ENCODE measurements at places on chromosomes 6 and 20.

- no peak for DNase-seq
These were observed 17.1 kb downstream of the MRPL14 start for GRCh38 chr6:44110005-44110676.

GRCh38 chr6:66499851-66500250, 792.8 kb upstream of the EYS start:
- no peak for DNase-seq

DNA sequence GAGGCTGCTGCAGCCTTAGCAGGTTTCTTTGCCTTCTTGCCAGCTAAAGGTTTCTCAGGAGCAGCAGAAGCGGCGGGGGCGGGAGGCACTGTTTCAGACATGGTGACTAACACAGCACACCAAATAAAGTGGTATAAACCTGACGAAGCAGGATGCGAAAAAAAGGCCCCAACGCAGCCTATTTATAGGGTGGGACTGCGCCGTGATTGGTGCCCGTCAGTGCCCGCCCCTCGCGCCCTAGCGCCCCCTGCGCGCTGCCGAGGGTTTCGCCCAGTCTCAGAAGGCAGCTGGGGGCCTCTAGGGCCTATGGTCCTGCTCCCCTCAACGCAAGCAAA, 55.0 kb downstream of the TRIM38 start:
- no peak for DNase-seq

GRCh38 chr20:10113746-10114145, 79.0 kb downstream of the ANKEF1 start:
- no peak for DNase-seq

DNA sequence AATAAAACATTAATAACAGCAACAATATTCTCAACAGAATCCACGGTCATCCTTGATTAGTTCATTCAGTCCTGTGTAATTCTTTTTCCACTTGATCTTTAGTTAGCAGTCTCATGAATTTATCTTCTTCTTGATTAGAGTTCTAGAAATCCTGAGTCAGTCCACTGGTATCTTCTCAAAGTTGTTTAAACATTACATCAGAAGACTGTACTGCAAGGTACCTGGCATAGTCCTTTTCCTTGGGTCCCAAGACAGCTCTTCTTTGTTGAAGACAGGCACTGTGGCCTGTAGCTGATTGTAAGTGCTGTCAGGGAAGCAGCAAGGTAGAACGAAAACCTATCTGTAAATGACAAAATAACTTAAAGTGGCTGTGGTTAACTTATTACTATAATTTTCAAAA, 11.8 kb downstream of the MAP3K4 start:
- no peak for DNase-seq

DNA sequence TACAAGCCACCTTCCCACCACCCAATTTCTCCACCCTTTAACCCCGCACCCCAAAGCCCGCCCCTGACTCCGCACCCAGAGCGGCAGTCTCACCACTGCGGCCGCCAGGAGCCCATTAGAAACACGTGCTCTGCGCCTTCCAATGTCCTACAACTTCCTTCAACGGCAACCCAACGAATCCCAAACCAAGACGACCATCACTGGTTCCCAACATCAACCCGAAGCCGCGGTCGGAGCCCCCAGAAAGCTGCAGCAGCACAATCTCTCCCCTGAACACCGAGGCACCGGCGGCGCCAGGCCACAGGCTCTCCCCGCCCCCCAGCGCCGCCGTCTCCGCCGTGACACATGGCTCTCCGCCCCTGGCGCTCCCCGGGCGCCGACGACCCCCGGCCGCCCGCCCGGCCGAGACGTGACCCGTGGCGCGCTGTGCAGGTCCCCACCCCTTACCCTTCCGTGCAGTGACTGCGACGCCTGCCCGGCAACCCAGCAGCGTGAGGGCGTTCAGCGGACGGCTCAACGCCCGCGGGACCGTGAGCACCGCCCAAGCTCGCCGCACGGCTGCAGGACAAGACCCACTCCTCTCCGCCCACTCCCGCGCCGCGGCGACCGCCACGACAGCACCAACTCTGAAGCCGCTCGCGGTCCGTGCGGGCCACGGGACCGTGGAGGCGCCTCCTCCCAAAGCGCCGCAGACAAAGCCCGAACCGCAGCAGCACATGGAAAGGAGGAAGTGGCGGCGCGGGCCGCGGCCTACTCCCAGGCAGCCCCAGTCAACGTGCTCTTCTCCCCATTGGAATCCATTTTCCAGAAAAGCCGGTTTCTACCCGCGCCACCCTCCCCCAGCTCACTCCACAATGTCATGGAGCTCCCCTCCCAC, 551 bp downstream of the SYNCRIP start:
- peak; percentile 24 for DNase-seq

- no peak for DNase-seq
These were observed 101.3 kb downstream of the RTN4IP1 start for GRCh38 chr6:106527979-106528378.

GRCh38 chr6:47146431-47147174, 104.5 kb upstream of the ADGRF1 start:
- DNase-seq, result no peak

DNA sequence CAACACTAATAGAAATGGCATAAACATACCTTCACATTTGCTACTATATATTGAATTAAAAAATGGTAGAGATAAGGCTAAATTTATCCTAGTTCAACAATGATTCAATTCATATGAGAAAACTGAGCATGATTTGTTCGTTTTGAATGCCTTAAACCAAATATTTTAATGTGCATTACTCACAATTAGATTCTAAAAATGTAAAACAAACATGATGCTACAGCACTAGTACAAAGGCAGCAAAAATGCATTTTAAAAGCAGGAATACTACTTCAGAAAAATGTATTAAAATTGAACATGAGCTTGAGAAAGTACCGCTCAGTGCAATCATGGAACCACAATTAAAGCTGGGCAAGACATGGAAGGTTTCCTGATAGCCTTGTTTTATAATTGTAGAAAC, 195.3 kb downstream of the KCNQ5 start:
- DNase-seq, result no peak

DNA sequence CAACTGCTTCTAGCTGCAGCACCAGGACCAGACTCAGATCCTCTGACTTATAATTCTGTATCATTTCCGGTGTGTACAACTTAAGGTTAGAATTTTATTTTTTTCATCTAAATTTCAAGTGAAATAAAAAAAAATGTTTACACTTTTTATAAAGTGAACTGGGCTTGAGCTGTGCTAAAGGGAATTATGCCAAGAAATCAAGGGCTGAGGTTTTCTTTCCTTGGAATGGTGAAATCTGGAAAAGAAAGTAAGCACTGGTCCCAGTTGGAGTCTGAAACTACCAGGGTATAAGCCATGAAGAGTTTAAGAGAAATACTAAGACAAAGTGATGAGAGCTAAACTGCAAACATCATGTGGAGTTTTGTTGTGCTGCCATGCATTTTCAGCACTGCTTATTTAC, 21.7 kb upstream of the FYN start:
- no peak for DNase-seq

DNA sequence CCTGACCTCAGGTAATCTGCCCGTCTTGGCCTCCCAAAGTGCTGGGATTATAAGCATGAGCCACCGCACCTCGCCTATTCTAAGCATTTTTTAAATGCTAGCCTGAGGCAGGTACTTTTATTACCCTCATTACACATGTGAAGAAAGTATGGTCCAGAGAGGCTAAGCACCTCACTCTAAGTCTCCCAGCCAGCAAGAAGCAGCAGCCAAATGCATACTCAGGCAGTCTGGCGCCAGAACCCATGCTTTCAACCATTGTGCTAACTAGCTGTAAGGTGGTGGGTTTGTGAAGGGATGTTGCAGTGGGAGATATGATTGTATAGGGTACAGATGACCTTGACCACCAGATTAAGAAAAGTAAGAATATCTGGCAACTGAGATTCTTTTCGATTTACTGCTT, 26.1 kb upstream of the RIPOR2 start:
- DNase-seq, result no peak

DNA sequence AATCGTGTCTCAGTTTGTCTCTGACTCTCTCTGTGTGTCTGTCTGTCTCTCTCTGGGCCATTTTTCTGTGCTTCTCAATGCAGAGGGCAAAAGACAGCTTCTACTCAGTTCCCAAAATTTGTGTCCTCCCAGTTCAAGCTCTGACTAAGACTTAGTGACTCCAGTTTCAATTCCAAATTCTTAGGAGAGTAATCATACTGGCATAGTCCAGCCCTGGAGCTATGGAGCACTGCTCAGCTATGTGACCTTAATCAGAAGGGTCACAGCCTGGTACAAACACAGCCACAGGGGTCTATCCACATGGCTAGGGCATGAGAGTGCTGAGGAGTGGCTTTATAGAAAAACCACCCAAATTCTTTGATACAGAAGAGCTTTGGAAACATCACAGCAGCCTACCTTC, 91.9 kb downstream of the FOXF2 start:
- DNase-seq, result no peak

- DNase-seq, result no peak
These were observed 26.2 kb downstream of the SLC16A10 start for GRCh38 chr6:111113336-111114086.

DNA sequence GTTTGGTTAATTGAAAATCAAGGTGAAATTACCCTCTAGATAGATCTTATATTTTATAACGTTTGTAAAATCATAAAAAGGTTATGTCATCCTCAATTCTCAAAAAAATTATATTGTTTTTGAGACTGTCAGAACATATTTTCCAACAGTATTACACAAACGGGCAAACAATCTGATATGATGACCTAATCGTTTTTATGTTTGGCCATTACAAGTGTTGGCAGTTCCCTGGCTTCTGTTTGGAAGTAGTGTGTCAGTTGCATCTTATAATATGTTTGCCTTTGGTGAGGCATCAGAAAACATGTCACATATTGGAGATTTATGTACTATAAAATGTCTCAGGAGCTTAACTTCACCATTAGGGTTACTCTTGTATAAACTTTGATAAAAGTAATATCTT, 308.1 kb upstream of the EPHA7 start:
- no peak for DNase-seq

DNA sequence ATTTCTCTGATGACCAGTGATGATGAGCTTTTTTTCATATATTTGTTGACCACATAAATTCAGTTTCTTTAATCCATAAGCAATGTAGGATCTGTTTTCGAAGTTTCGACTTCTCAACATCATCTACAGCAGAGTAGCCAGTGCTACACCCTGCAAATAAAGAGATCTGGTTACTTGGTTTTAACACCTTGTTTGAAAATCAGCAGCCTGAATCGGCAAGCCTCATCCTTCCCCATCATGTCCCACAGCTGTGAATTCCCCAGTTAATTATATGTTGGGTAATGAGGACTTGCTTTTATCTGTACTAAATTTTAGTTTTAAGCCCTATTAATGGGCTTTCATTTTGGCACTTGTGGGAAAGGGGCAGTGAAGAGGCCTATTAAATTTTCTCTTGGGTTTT, 80.6 kb downstream of the BMP2 start:
- DNase-seq, result no peak
